ENCODE measurements at places on chromosomes 3 and 15. TPM values are rescaled to one million over a fixed set of nuclear protein-coding genes. Genes with fewer than 3 reads are reported as not detected.

The ACKR2 gene
- 3.4 TPM for total RNA-seq

DNA sequence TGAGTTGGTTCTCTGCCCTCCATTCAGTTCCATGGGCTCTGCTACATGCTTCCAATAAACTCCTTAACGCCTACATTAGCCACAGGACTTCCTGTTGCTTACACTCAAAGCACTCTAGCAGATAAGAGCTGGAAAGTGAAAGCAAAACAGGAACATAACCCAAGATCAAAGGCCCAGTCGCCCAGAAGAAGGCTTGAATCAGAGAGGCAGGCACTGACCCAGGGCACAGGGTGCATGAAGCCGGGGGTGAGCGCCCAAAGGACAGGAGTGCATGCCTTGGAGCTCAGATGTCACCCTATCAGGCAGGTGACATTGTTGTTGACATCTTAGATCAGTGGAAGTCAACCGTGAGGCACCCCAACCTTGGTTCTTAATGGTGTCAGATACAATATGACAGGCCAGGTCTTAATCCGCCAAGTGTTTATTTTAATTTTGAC lies 235.1 kb downstream of the UACA start:
- no peak for DNase-seq
- H3K36me3 ChIP-seq, result no peaks in the 10 kb centered on the region
- no peaks in the 10 kb centered on the region for H3K27me3 ChIP-seq
- H3K4me1 ChIP-seq, result no peaks in the 10 kb centered on the region

The CLDN16 gene
- 4.4 TPM for total RNA-seq

DNA sequence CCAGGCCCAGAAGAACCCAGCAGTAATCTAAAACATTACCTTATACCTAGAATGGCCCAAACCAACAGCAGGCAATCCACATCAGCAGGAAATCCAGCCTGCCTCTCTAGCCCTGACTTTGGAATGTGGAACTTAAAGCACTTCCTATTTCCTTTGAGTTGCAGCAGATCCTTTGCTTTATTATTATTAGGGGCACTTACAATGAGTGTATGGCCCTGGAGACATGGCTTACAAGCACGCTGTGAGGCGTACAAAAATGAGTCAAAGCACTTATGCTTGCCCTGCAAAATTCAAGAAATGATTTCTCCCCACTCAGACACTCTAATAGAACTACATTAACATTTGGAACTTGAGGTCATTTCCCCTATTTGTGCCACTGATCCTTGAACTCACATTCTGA lies 9.5 kb upstream of the KNSTRN start:
- peaks cover 5% of the 10 kb centered on the region for H3K4me1 ChIP-seq
- H3K4me3 ChIP-seq, result no peak overlapping the region
- H3K27me3 ChIP-seq, result no peaks in the 10 kb centered on the region
- no peak overlapping the region for H3K27ac ChIP-seq
- DNase-seq, result no peak
- no peaks in the 10 kb centered on the region for H3K36me3 ChIP-seq

GRCh38 chr3:14774431-14774830 lies 44.3 kb upstream of the FGD5 start:
- H3K4me3 ChIP-seq, result no peak overlapping the region
- H3K36me3 ChIP-seq, result no peaks in the 10 kb centered on the region
- no peaks in the 10 kb centered on the region for H3K4me1 ChIP-seq
- no peak overlapping the region for H3K27ac ChIP-seq

The ECE2 gene
- 11.7 TPM for total RNA-seq

DNA sequence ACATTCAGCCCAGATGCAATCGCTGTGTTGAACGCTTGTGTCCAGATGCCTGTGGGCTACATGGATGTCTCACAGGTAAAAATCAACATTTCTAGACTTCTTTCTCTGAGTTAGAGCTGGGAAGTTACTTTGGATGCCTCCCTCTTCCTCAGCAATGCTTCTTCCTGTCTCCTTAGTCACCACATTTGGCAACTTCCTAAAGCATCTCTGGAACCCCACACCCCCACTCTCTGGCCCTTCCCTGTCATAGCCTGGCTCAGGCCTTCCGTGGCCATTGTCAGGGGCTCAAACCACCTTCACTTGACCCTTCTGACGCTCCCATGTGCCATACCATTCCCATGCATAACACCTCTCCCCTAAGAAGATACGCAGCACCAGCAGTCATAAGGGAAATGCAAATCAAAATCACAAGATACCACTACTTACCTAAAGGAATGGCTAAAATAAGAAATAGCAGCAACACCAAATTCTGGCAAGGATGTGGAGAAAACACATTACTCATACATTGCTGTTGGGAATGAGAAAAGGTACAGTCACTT lies 21.6 kb upstream of the RGMA start:
- no peak for DNase-seq
- no peak overlapping the region for H3K27ac ChIP-seq
- no peaks in the 10 kb centered on the region for H3K27me3 ChIP-seq
- H3K4me1 ChIP-seq, result no peaks in the 10 kb centered on the region

The ACAA1 gene
- 91.8 TPM for total RNA-seq

The DPH6 gene
- total RNA-seq, result 10.9 TPM

DNA sequence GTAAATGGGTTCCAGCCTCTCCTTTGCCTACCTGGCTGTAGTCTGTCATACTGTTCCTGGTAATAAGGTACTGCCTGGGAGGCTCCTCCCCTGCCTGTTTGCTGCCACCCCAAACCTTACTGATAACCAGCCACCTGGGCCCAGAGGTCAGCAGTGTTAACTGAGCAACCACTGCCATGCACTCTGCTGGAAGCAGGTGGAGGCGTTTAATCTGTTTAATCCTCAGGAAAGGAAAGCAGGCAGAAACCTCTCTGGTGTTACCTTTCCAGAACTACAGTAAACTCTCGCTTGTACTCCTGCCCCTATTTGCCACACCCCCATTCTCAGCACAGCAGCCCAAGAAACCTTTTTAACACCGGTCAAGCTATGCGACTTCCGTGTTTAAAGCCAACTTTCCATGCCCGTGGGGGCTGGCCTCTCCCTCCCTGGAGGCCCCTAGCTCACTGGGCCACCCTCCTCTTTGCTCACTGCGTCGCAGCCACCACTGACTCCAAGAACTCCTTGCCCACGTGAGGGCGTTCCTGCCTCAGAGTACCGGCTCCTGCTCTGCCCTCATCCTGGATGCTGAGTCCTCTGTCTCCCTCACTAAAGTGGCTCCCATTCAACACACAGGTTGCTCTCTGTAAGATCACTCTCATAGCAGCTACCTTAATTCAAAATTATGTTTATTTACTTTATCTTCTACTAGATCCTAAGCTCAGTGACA lies 8.3 kb downstream of the BDH1 start:
- no peak overlapping the region for H3K27ac ChIP-seq
- no peak for DNase-seq
- H3K36me3 ChIP-seq, result no peaks in the 10 kb centered on the region
- peaks cover 7% of the 10 kb centered on the region for H3K4me1 ChIP-seq
- H3K4me3 ChIP-seq, result no peak overlapping the region

DNA sequence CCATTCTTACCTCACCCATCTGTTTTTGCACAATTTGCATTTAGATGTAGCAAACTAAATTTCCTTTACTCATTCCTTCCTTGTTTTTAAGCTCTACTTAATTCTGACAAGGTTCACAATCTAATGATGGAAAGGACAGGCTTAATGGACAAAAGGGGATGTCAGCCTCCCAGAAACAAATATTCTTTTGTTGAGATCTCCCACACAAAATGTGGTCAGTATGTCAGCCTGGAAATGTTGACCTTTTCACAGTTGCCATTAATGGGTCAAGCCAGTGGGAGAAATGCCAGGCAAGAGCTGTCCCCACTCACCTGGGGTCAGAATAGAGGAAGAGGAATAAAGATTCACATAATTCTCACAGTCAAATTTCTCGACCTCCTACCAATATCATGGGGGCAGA lies 27.0 kb downstream of the WWTR1 start:
- no peak overlapping the region for H3K4me3 ChIP-seq
- no peaks in the 10 kb centered on the region for H3K36me3 ChIP-seq
- no peak overlapping the region for H3K27ac ChIP-seq

DNA sequence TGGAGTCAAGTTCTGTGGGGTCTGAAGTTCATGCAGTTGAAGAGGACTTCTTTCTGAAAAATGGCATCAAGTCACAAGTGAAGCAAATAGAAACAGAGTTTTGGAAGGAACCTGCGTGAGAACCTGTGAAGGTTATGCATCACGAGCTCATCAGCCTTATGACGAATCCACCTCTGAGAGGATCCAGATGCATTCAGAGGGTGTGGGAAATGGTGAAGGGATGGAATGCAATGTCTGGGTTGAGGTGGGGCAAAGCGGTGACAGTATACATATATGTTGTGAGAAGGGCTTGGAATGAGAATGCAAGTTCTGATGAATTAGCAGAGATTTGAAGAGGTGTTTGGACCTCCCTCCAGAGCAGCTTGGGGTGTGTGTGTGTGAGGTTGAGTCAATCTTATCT lies 382.1 kb upstream of the TBL1XR1 start:
- peaks cover 1% of the 10 kb centered on the region for H3K4me1 ChIP-seq
- no peak overlapping the region for H3K4me3 ChIP-seq
- DNase-seq, result no peak
- H3K27ac ChIP-seq, result no peak overlapping the region
- no peaks in the 10 kb centered on the region for H3K27me3 ChIP-seq
- no peaks in the 10 kb centered on the region for H3K36me3 ChIP-seq

The FRMD4B gene
- 7.3 TPM for total RNA-seq

- peak; percentile 20 for DNase-seq
- no peaks in the 10 kb centered on the region for H3K27me3 ChIP-seq
- no peak overlapping the region for H3K27ac ChIP-seq
Observed at GRCh38 chr3:100316641-100317069, 17.9 kb upstream of the NIT2 start.

- peak overlapping the region; percentile 80 for H3K27ac ChIP-seq
- peak; percentile 60 for DNase-seq
- H3K36me3 ChIP-seq, result peaks cover 1% of the 10 kb centered on the region
- no peaks in the 10 kb centered on the region for H3K27me3 ChIP-seq
- no peak overlapping the region for H3K4me3 ChIP-seq
Observed at GRCh38 chr15:57551715-57552677, 39.7 kb upstream of the MYZAP start.

- no peak overlapping the region for H3K4me3 ChIP-seq
- no peak overlapping the region for H3K27ac ChIP-seq
- H3K36me3 ChIP-seq, result no peaks in the 10 kb centered on the region
- DNase-seq, result no peak
- H3K27me3 ChIP-seq, result no peaks in the 10 kb centered on the region
Observed at GRCh38 chr15:79513940-79514339, 81.8 kb downstream of the MINAR1 start.

The CCDC54 gene
- total RNA-seq, result not detected

DNA sequence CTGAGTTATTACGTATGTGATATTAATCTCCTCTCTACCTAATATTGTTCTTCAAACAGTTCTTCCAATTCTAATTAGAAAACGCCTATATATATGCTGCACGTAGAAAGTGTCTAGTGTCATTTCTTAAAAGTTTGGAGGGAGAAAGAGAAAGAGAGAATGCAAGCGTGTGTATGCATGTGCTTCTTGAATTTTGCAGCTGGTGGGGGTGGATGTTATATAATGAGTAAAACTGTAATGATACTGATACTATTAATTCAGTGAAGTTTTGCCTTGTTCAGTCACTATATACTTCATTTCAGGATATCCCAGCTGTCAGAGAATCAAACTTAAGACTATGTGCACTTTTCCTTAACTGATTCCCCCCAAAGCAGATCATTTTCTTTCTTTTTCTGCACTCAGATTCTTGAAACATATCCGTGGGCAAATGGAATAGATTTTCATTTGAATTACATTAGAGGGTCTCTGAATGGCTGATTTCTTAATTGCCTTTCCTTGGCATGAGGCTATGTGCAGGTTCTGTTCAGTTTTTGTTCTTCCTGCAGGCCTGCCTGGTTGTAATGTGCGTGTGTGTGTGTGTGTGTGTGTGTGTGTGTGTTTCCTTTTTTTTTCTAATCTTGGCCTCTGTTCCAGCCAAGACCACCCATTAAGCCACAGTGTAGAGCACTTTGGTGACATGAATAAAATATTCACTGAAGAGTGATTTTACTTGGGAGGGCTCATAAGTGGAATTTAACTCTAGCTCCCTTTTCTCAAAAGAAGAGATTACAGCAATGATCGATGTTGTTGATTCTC lies 617.5 kb downstream of the RBMS3 start:
- no peaks in the 10 kb centered on the region for H3K36me3 ChIP-seq
- H3K27me3 ChIP-seq, result no peaks in the 10 kb centered on the region
- DNase-seq, result no peak
- H3K27ac ChIP-seq, result no peak overlapping the region
- no peaks in the 10 kb centered on the region for H3K4me1 ChIP-seq

- no peak overlapping the region for H3K4me3 ChIP-seq
- H3K27me3 ChIP-seq, result no peaks in the 10 kb centered on the region
- no peak for DNase-seq
Observed at GRCh38 chr3:103372031-103372430, 937.2 kb downstream of the ZPLD1 start.

DNA sequence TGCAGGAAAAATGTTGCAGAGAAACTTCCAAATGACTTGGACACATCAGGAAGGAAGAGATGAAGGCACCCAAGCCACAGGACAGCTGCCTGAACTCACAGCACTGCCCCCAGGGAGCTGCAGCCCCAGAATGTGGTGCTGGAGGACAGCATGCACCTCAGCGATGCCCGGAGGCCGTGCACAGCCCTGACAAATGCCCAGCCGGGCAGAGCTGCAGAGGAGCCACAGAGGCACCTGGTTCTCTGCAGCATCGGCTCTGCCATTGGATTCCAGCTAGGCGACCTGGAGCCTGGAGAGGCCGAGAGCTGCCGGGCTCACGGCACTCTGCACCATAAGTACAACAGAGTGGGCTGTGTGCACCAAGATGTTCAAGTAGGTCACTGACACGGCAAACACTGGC lies 97.5 kb downstream of the OCA2 start:
- H3K36me3 ChIP-seq, result no peaks in the 10 kb centered on the region
- H3K4me3 ChIP-seq, result no peak overlapping the region
- H3K4me1 ChIP-seq, result no peaks in the 10 kb centered on the region
- H3K27me3 ChIP-seq, result no peaks in the 10 kb centered on the region
- H3K27ac ChIP-seq, result no peak overlapping the region

DNA sequence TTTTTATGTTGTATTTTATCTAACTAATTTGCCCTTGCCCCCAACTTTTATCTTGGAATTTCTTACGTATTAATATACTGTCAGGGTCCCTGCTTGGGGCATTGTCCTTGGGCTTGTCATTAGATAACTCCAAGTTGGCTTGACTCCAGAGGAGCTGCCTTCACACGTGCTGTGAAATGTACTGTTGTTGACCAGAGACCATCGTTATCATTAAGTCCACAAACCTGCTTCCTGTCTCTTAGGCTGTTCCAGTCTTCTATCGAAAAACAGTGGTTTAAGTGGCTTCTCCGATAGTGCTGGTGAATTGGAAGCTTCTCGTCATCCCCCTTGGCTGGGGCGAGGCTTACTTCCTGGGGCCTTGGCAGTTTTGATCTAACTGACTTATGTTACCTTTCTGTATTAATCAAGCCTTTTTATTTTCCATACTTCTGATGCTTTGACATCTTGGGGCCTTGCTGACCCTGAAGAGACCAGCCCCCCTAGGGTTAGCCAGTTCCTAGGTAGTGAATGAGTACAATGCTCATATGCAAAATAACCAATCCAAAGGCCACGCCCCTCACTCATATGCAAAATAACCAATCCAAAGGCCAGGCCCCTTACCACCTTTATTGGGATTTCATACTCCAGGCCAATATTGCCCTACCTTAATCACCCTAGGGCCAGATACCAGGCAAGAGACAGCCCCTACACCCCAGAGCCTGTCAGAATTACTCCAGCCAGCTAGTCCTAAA lies 164.5 kb downstream of the IGF1R start:
- peaks cover 35% of the 10 kb centered on the region for H3K4me1 ChIP-seq
- no peaks in the 10 kb centered on the region for H3K36me3 ChIP-seq
- peak; percentile 37 for DNase-seq
- H3K4me3 ChIP-seq, result no peak overlapping the region
- no peaks in the 10 kb centered on the region for H3K27me3 ChIP-seq
